ENCODE measurements at places on chromosomes 2 and 18. TPM values are rescaled to one million over a fixed set of nuclear protein-coding genes. Genes with fewer than 3 reads are reported as not detected.

Gene PKDCC
- total RNA-seq, result 30.3 TPM

Gene CDH20
- total RNA-seq, result 0.05 TPM

Gene SCTR
- not detected for total RNA-seq

Gene FSIP2
- not detected for total RNA-seq

Gene IL18RAP
- total RNA-seq, result not detected

Gene TMEM169
- total RNA-seq, result under 0.01 TPM

Gene CHAC2
- 2.1 TPM for total RNA-seq

Gene CYTIP
- total RNA-seq, result not detected

Gene FHOD3
- total RNA-seq, result 85.5 TPM

Gene MC5R
- total RNA-seq, result not detected

Gene CFAP65
- total RNA-seq, result not detected

Gene DAW1
- total RNA-seq, result 0.59 TPM

Gene PRSS56
- not detected for total RNA-seq

Gene HOXD10
- total RNA-seq, result 19.4 TPM

Gene METAP1D
- 7.2 TPM for total RNA-seq

Gene TUBB8B
- not detected for total RNA-seq

Gene ALPP
- total RNA-seq, result not detected

Gene SRD5A2
- total RNA-seq, result not detected

Gene FAM110C
- under 0.01 TPM for total RNA-seq

Gene MAP2
- 0.59 TPM for total RNA-seq

Gene RGPD3
- total RNA-seq, result 0.37 TPM

Gene GPR17
- total RNA-seq, result not detected

Gene POMC
- total RNA-seq, result 1.0 TPM

Gene HADHB
- 113 TPM for total RNA-seq

Gene SS18
- 156 TPM for total RNA-seq

Gene POTEI
- total RNA-seq, result not detected

All from smooth muscle cell of the umbilical artery (primary cell).